Dorsolateral prefrontal cortex (tissue), 122 donors: ENCODE measurements at places on chromosomes 13 and 19.

DNA sequence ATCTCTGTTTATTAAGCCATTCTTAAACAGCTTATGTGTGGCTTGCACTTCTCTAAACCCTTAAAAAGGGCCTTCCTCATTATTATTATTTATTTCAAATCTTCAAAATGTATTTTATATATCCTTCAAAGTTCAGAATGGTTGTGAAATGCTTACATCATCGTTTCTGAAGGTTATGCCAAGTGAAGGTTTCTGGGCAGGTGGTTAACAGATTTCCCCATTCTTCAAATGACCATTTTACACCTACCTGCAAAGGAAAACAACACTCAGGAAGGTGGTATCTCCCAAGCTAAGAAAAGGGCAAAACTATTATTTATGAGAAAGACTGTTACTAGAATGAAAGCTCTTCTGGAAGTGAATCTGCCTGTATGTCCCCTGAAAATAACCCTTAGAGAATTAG lies 191.6 kb downstream of the SHISA2 start:
- DNase-seq: no peak

DNA sequence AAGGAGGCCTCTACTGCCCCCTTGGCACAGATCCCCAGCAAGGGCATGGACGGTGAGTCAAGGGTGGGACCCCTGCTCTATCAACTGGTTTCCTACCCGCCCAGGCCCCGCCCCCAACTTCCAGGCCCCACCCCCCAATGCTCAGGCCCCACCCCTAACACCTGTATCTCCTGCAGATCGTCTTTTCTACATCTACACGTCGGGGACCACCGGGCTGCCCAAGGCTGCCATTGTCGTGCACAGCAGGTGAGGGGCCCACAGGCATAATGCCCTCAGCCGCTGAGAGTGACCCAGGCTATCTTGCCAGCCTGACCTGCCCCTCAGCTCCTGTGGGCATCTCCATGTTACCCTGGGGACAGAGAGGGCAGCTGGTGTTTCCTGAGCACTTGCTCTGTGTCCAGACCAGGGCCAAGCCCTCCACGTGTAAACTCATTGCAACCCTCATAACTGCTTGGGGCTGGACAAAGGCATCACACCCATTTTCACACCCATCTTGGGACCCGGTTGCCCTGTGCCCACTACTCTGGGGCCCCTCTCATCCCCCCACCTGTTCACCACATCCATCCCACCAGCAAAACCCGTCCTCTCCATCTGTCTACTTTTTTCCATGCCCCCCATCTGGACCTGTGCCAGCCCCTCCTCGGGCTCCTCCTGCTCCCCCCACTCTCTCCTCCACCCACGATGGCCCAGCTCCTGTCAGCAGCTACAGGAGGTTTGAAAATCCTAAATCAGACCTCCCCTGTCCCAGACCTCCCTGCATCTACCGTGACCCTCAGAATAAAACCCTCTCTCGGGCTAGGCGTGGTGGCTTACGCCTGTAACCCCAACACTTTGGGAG lies 17.2 kb downstream of the SLC27A1 start:
- DNase-seq: no peak

GRCh38 chr19:38506375-38506722 lies 72.9 kb downstream of the RYR1 start:
- no peak for DNase-seq

DNA sequence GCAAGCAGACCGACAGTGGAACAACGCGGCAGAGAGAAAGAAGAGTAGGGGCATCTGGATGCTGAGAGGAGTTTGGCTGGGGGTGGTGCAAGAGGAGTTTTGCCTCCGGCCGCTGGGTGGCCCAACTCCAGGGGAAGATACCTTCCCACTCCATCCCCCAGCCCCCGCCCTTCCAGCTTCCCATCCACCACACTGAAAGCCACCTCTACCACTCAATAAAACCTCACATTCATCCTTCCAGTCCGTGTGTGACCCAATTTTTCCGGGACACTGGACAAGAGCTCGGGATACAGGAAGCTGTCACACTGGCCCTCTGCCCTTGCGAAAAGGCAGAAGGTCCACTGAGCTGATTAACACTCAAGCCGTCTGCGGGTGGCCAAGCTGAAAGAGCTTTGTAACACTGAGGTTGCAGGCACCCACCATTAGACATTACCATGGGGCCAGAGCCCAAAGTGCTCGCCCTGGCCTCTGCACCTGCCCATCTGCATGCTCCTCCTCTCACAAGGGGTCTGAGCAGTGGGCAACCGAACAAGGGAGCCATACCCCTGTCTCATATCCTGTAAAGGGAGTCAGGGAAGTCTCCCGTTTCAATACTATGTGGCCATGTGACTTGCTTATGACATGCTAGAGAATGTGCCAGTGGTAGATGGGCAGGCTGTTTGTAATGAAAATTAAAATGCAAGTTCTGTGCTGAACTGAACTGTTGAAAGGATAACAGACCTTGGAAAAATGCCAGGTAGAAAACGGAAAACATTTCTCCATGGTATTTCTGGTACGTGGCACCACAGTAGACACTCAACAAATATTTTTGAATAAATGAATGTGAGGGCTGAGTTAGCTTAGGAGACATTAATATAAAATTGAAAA lies 205.1 kb upstream of the STARD13 start:
- peak; percentile 13 for DNase-seq

GRCh38 chr13:30751183-30751933 lies 16.0 kb downstream of the ALOX5AP start:
- DNase-seq: no peak
